ENCODE measurements at places on chromosomes 6 and 20. TPM values are rescaled to one million over a fixed set of nuclear protein-coding genes. Genes with fewer than 3 reads are reported as not detected.

GRCh38 chr20:18001131-18001921, 32.5 kb downstream of the MGME1 start:
- peaks cover 21% of the 10 kb centered on the region for H3K4me1 ChIP-seq
- H3K27ac ChIP-seq = peak overlapping the region; percentile 62
- no peak overlapping the region for H3K4me3 ChIP-seq
- no peaks in the 10 kb centered on the region for H3K27me3 ChIP-seq

DNA sequence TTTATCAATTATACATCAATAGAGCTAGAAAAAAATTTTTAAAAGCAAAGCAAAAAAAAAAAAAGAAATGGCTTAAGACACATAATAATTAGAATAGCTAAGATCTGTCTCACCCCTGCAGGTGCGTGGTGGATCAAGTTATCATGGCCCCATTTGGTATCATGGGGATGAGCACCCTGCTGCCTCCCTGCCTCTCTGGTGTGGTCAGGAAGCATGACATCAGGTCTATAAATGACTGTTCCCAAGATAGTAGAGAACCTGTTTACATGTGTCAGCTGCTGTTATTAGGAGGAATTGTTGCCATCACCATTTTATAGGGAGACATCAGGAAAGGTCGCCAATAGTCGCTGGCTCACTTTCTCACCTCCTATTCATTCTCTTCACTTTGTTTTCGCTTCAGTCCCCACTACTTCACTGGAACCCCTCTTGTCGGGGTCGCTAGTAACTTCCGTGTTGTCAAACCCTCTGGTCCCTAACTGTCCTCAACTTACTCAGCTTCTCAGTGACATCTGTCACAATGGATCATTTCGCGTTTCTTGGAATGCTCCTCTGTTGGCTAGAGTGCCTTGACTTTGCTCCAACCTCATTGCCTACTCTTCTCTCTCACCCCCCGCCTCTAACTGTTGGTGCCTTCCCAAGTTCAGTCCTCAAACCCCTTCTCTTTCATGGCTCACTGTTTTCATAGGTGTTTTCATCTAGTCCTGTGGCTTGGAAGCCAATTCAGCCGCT, 4.7 kb downstream of the DNTTIP1 start:
- no peak overlapping the region for H3K4me3 ChIP-seq
- no peak for DNase-seq
- H3K36me3 ChIP-seq = peaks cover 54% of the 10 kb centered on the region
- H3K27me3 ChIP-seq = no peaks in the 10 kb centered on the region
- peaks cover 21% of the 10 kb centered on the region for H3K4me1 ChIP-seq
- no peak overlapping the region for H3K27ac ChIP-seq

DNA sequence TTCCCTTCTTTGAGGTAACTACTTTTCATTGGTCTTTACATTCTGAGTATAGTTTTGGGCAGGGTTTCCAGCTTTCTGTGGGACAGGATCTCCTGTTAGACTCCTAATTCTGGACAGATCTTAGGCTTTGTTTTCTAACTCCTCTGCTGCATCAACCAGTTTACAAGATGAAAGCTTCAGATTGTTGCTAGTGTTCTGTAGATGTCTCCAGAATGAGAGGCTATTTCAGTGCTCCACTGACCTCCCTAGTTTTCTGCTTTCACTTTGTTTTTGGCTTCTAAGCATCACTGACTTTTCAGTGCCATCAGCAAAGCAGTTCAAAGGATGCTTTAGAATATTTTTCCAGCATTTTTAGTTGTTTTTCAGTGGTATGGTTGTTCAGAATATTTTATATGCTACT, 101.4 kb downstream of the LIN28B start:
- H3K27me3 ChIP-seq = no peaks in the 10 kb centered on the region
- DNase-seq = no peak
- H3K4me1 ChIP-seq = no peaks in the 10 kb centered on the region
- no peaks in the 10 kb centered on the region for H3K36me3 ChIP-seq
- no peak overlapping the region for H3K27ac ChIP-seq

GRCh38 chr6:39029156-39030011, 19.2 kb upstream of the GLP1R start:
- no peak overlapping the region for H3K27ac ChIP-seq
- no peak for DNase-seq

DNA sequence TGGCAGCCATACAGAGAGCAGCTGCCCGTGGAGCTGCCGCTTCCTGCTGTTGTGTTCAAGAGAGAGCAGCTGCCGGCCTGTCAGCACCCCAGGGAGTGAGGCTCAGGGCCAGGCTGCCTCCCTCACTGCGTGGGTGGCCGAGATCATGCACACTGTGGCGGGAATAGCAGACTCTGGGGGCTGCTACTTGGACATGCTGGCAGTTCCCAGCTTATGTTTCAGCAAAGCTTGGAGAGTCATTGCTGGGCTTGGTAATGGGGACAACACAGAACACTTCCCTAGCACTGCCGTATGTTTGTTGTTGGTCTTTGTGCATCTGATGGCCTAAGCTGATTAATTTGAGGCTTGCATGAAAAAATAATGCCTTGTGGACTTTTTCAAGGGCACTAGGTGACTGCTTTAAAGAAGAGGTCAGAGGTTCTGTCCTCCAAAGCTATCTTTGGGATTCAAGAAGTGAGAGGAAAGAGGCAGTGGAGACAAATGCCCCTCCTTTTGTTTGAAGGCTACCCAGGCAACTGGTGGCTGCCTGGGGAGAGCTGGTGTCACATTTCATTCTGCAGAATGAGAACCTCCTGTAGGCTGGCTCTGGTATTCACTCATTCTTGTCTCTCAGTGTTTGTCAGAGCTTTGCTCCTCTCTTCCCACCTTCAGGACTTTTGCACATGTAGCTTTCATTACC, 18.8 kb downstream of the MRAP2 start:
- peaks cover 16% of the 10 kb centered on the region for H3K4me1 ChIP-seq
- no peaks in the 10 kb centered on the region for H3K27me3 ChIP-seq
- no peaks in the 10 kb centered on the region for H3K36me3 ChIP-seq
- DNase-seq = no peak
- no peak overlapping the region for H3K4me3 ChIP-seq

DNA sequence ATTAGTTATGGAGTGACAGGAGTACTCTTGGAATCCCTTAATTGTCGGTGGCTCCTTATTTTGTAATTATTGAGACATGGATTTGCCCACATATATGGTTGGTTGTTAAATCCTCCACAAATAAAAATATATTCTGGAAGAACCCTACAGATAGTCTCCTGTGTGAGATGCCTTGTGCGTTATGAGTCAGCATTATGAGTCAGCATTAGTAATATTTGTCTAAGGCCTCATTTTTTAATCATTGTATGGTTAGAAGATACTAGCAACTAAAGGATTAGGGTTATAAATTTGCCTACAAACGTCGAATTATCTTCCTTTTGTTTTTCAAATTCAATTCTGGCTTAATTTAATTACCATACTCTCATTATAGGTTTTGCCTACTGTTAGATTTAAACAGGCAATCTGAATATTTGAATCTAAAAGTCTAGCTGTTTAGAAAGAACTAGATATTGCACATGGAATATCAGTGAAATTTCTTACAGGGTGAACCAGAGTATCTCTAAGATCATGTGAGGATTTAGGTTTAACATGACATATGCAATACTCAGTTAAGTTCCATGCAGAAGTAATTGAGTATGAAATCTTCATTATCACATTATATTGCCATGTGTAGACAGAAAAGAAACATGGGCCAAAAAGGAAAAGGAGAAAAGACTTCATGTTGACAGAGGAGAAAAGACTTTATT, 5.9 kb downstream of the C6orf58 start:
- H3K36me3 ChIP-seq = no peaks in the 10 kb centered on the region
- no peaks in the 10 kb centered on the region for H3K27me3 ChIP-seq
- H3K4me3 ChIP-seq = no peak overlapping the region
- no peaks in the 10 kb centered on the region for H3K4me1 ChIP-seq

DNA sequence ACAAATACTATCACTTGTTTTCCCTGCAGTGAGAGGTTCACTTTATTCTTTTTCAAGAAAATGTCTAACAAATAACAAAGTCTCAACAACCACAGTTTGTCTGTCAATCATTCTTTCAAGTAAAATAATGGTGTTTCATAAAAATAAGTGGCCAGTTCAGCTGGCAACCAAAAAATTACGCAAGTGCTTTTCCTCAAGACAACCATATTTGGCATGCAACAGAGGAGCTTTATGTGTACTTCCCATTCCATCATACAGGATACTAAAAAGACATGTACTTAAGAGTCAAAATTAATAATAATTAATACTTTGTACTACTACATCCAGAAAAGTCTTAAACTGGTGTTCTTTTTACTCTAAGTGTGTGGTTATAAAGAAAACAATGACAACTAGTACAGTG, 34.6 kb downstream of the ATG5 start:
- no peak overlapping the region for H3K4me3 ChIP-seq
- H3K27me3 ChIP-seq = no peaks in the 10 kb centered on the region
- no peak overlapping the region for H3K27ac ChIP-seq
- no peaks in the 10 kb centered on the region for H3K36me3 ChIP-seq

- no peaks in the 10 kb centered on the region for H3K27me3 ChIP-seq
- H3K4me1 ChIP-seq = no peaks in the 10 kb centered on the region
- no peak overlapping the region for H3K4me3 ChIP-seq
- DNase-seq = no peak
Measured at GRCh38 chr6:150282806-150283205, 86.0 kb upstream of the IYD start.

DNA sequence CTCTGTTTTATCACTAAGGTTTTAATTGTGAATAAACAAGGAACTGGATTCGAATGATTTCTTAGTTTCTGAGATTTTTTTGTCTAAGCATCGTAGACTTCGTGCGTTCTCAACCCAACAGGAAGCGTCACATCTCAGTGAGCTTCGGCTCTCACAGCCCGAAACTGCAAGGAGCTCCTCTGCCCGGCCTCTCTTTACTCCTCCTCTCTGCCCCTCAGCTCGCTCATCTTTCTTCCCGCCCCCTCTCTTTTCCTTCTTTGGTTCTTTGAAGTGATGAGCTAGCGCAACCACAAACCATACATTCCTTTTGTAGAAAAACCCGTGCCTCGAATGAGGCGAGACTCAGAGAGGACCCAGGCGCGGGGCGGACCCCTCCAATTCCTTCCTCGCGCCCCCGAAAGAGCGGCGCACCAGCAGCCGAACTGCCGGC, 480 bp upstream of the NT5E start:
- no peaks in the 10 kb centered on the region for H3K27me3 ChIP-seq
- peak overlapping the region; percentile 94 for H3K27ac ChIP-seq
- DNase-seq = peak; percentile 75
- H3K36me3 ChIP-seq = no peaks in the 10 kb centered on the region

GRCh38 chr20:32453467-32454163, 95.5 kb downstream of the ASXL1 start:
- H3K27me3 ChIP-seq = no peaks in the 10 kb centered on the region
- H3K4me1 ChIP-seq = peaks cover 48% of the 10 kb centered on the region
- peak; percentile 60 for DNase-seq
- no peak overlapping the region for H3K27ac ChIP-seq

- H3K4me3 ChIP-seq = no peak overlapping the region
- no peaks in the 10 kb centered on the region for H3K4me1 ChIP-seq
- H3K27me3 ChIP-seq = no peaks in the 10 kb centered on the region
Measured at GRCh38 chr6:84027340-84028181, 6.0 kb upstream of the MRAP2 start.

DNA sequence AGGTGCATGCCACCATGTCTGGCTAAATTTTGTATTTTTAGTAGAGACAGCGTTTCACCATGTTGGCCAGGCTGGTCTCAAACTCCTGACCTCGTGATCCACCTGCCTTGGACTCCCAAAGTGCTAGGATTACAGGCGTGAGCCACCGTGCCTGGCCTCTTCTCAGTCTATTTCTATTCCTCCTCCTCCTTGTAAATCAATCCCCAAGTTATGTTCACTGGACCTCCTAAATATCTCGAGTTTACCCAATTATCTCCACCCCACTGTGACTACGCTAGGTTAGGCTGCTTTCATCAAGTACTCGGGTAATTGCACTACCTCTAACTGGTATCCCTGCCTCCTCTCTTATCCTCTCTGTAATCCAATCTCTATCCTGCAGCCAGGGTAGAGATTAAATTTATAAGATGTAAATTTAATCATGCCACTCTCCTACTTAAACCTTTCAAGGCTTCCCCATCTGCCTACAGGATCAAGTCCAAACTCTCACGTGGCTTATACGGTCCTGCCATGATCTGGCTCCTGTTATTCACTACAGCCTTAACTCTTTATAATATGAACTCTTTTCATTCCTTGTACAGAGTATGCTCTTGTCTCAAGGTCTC, 837 bp upstream of the MAD2L1BP start:
- H3K27ac ChIP-seq = peak overlapping the region; percentile 81
- no peaks in the 10 kb centered on the region for H3K27me3 ChIP-seq
- no peak overlapping the region for H3K4me3 ChIP-seq
- no peaks in the 10 kb centered on the region for H3K36me3 ChIP-seq
- DNase-seq = no peak
- H3K4me1 ChIP-seq = no peaks in the 10 kb centered on the region

GRCh38 chr6:145904391-145904790, 59.8 kb downstream of the SHPRH start:
- no peak overlapping the region for H3K27ac ChIP-seq
- no peaks in the 10 kb centered on the region for H3K27me3 ChIP-seq
- H3K4me1 ChIP-seq = no peaks in the 10 kb centered on the region
- peaks cover 19% of the 10 kb centered on the region for H3K36me3 ChIP-seq

DNA sequence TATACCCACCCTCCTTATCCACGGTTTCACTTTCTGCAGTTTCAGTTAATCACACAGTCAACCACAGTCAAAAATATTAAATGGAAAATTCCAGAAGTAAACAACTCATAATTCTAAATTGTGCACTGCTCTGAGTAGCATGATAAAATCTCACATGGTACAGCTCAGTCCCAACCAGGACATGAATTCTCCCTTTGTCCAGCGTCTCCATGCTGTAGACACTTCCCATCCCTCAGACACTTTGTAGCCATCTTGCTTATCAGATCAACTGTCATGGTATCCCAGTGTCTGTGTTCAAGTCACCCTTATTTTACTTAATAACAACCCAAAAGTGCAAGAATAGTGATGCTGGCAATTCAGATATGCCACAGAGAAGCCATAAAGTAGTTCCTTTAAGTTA, 94.7 kb downstream of the PDE10A start:
- H3K4me3 ChIP-seq = no peak overlapping the region
- H3K36me3 ChIP-seq = no peaks in the 10 kb centered on the region
- no peak overlapping the region for H3K27ac ChIP-seq
- DNase-seq = no peak
- no peaks in the 10 kb centered on the region for H3K4me1 ChIP-seq
- no peaks in the 10 kb centered on the region for H3K27me3 ChIP-seq

GRCh38 chr6:158174514-158174913, 6.4 kb downstream of the GTF2H5 start:
- H3K27ac ChIP-seq = peak overlapping the region; percentile 36
- H3K36me3 ChIP-seq = no peaks in the 10 kb centered on the region
- H3K4me3 ChIP-seq = no peak overlapping the region
- DNase-seq = no peak

- H3K27ac ChIP-seq = no peak overlapping the region
- no peaks in the 10 kb centered on the region for H3K36me3 ChIP-seq
- DNase-seq = no peak
- no peak overlapping the region for H3K4me3 ChIP-seq
Measured at GRCh38 chr6:36834576-36835341, 4.5 kb downstream of the CPNE5 start.

The MTCH1 gene
- 198 TPM for total RNA-seq

The AGER gene
- total RNA-seq = 1.9 TPM

The SLC12A5 gene
- total RNA-seq = not detected

The CYP24A1 gene
- not detected for total RNA-seq

The C6orf132 gene
- 3.3 TPM for total RNA-seq

The ENTPD6 gene
- 26.0 TPM for total RNA-seq

The TRAPPC3L gene
- not detected for total RNA-seq

The POFUT1 gene
- total RNA-seq = 31.6 TPM

The RAE1 gene
- 18.6 TPM for total RNA-seq

The SCGN gene
- 8.2 TPM for total RNA-seq

The DEFB124 gene
- not detected for total RNA-seq
